Activated CD8-positive, alpha-beta memory T cell treated with anti-CD3 and anti-CD28 coated beads for 4 hours (primary cell): ENCODE measurements at places on chromosomes 13 and 19.

GRCh38 chr19:1110809-1111640, 7.2 kb downstream of the GPX4 start:
- no peak for DNase-seq

DNA sequence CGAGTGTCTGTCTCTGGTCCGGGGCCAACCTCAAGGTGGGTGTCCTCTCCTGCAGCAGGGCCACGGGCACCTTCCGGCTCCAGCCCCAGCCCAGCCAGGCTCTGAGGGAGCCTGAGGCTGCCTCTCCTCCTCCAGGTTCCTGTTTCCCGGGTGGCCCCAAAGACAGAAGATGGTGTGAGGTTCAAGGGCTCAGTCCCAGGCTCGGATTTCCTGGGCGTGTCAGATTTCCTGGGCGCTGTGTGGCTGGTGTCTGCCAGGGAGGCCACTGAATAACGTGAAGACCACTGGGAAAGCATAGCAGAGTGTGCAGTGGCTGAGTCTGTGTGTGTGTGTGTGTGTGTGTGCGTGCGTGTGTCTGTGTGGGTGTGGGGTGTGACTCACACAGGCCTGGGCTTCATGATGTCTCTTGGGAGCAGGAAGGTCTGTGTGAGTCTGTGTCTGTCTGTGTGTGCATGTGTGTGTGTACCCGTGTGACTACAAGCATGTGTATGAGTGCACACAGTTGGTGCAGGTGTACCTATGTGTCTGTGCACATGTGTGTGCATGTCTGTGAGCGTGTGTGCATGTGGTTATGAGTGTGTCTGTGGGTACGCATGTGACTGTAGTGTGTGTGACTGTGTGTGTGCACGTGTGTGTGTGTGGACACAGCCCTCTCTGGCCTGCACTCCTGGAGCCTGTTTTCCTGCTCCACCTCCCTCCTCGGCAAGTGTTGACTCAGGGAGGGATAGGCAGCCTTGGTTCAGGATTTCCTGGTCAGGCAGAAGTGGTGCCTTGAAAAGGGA, 28.3 kb downstream of the CEBPA start:
- DNase-seq = no peak

DNA sequence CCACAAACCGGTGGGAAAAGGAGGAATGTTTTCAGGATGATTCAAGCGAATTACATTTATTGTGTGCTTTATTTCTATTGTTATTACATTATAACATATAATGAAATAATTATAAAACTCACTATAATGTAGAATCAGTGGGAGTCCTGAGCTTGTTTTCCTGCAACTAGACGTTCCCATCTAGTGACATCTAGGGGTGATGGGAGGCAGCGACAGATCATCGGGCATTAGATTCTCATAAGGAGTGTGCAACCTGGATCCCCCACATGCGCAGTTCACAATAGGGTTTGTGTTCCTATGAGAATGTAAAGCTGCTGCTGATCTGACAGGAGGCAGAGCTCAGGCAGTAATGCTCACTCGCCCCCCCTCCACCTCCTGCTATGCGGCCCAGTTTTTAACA, 54.5 kb downstream of the SPTBN4 start:
- DNase-seq = no peak

- DNase-seq = no peak
Measured at GRCh38 chr13:98648686-98649085, 71.8 kb upstream of the STK24 start.

DNA sequence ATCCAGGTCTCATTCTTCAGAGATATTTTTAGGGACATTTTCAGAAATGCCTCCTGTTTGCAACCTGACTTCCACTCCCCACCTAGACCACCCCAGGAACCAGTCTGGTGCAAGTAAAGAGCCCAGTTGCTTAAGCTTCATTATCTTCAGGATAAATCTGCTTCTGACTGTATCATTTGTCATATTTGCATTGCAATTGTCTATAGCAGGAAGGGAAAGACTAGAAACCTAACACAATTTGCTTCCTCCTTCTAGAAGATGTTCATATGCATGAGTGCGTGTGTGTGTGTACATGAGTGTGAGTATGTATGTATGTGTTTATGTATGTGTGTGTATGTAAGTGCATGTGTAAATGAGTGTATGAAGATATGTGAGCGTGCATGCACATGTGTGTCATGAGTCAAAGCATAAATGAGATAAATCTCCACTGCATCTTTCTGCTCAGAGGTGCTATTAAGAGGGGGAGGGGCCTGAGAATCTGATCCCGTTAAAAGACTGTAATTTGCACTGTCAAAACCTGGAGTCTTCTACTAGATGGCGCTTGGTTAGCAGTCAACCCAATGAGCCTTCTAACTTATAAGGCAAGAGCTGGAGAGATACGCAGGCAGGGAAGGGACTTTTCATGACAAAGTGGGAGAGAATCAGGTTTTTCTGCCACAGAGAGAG, 178.8 kb upstream of the KL start:
- DNase-seq = no peak

DNA sequence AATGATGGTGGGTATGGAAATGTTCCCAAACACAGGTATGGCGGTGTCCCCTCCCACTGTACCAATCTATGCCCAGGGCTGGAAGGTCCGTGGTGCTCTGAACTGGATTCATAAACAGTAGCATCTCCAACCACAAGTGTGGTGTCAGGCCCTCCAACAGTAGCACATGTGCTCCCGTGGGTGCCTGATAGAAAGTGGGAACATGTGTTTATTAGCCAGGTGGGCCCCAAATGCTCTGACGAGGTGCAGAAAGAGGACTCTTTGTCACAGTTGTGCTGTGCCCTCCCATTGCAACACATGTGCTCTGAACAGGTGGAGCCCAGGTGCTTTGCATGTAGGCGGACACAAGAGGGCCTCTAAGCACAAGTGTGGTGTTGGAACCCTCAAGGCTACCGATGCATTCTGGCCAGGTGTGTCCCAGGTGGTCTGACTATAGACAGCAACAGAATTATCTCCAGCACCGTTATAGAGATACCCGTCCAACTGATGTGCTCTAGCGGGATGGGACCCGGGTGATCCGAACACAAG, 75.4 kb upstream of the ZNF30 start:
- no peak for DNase-seq

DNA sequence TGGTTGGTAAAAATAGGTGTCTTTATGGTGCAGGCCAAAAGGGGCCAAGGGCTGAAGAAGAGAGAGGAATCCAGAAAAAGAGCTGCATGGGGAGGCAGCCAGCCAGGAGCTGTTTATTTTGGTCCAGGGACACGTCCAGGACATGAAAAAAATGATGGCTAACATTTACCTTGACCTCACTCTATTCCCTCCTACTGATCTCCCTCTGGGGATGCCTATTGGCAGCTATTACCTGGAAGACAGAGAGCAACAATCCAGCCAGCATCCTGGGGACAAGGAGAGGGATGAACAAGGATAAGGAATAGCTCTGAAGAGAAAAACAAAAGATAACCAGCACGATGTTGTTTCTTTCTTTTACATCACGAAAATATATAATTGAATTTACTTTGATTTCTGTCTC, 1599.6 kb downstream of the SLITRK5 start:
- DNase-seq = no peak

DNA sequence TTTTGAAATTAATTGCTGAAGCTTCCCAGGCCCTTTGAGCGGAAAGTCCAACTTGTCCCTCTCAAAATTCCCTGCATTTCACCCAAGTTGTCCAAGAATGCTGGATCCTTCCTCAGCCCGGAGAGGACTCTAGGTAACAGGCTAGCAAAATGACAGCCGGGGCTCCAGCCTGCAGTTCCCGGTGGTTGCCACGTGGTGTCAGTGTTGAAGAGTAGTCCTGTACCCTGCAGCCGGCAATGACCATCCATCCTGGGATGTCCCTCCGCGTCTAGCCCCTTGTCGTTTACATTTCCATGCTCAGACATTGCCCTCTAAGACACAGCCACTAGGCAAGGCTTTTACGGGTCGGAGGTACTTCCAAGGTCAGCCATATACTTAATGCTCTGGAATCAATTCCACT, 31.4 kb upstream of the MTIF3 start:
- no peak for DNase-seq

GRCh38 chr19:35991731-35992450, 3.1 kb upstream of the SDHAF1 start:
- DNase-seq = no peak

DNA sequence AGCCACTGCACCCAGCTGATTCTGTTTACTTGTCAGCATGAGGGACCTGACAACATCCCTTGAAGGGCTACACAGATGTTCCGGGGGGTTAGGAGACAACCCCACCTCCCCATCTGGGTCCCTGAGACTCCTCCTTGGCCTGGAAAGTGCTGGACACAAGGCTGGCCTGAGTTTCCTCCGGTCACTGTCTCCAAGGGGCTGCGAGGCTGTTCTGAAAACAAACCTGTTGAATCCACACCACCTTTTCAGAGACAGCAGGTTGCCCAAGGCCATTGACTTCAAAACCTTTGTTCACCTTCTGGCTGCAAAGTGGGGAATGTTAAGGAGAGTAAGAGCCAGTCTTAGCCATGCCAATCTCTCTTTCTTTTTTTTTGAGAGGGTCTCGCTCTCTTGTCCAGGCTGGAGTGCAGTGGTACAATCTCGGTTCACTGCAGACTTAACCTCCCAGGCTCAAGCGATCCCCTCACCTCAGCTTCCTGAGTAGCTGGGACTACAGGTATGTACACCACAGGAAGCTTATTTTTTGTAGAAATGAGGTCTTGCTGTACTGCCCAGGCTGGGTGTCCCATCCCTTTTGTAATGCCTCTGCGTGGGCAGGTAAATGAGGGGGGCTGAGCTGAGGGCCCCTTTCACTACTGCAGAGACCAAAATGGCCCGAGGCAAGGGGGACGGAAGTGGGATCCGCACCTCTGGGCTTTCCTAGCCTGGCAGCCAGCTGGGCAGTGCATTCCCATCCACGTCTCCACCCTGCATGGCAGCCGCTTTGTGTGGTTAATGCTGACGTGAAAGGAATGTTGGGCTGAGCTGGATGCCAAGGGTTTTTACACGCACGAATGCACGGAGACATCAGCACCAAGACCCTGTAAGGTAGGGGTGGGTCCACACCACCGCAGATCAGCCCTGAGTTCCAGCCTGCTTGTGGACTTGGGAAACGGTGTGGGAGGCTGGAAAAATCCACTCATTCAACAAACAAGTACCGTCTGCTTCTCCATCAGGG, 1.9 kb upstream of the ZNF628 start:
- no peak for DNase-seq

- DNase-seq = no peak
Measured at GRCh38 chr13:64130171-64130570, 2714.5 kb upstream of the PCDH20 start.

DNA sequence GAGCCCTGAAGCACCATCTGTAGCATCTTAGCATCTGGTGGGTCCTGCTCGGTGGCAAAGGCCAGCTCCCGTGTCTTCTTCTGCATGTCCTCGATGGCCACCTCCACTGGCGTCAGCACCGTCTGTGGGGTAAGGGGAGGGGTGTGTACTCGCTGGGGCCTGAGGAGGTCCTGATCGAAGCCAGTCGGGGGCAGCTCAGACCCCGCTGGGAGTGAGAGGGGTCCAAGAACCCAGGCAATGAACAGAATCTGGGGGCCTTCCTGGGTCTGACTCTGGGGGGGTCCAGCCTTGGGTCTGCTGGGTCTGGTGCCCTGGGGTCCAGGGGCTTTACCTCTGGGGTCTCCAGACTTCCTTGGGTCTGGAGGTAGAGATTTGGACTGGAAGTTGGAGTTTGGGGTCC, 3.6 kb upstream of the KANK2 start:
- no peak for DNase-seq
